Stimulated activated CD4-positive, alpha-beta T cell treated with anti-CD3 and anti-CD28 coated beads, Interleukin-1b, Interleukin-23, amount 100 ng/mL, for 1 hour (primary cell): ENCODE measurements at places on chromosomes 3 and 15.

- no peak for DNase-seq
These were observed 5.3 kb downstream of the FOXP1 start for GRCh38 chr3:71578054-71578751.

GRCh38 chr3:54951405-54951804, 23.5 kb upstream of the LRTM1 start:
- DNase-seq: no peak

DNA sequence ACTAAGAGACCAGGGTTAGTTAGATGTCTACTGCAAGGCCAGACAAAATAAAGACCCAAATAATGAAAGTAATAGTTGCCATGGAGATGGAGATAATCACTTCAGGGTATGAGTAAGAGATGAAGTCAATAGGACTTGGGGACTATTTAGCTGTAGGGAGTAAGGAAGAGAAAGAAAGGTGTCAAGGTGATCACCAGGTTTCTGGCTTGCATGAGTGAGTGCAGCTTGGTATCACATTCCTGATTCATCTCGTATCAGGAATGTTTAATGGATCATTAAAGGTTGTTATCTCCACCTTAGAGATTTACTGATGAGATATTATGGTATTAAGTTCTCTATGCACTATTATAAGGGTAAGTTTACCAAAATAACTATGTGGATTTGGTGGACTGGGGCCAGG, 357.4 kb upstream of the ATP11B start:
- no peak for DNase-seq

DNA sequence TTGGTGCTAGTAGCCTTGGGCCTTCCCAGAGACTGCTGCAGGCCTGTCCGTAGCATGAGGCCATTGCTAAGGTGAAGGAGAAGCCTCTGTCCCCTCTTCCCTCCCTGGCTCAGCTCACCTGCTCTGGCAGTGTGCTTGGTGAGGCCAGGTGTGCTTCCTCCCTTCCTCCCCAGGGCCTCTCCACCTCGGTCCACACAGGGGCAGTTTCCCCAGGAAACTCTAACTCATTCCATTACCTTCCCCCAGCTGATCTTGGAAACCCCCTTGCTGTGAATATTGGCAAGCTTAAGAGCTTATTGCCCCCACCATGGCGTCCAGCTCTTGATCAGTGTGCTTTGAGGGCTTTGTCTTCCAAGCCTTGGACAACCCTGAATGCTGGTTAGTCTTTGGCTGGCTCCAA, 52.7 kb downstream of the ZNF445 start:
- DNase-seq: no peak

DNA sequence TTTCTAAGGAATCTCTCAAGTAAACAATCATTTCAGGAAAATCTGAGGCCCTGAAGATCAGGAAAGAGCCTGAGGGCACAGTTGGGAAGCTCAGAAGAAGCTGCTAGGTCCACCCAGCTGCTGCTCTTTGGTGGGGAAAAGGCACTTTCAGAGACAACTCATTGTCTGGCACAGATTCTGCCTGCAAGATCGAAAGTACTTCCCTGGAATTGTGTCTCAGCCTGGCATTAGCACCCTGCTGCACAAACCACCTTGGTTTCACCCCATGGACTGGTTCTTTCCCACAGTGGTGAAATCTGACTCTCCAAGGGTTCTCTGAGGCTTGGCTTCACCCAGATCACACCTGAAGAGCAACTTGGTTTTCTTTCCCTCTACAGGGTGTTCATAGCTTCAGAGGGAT, 18.7 kb downstream of the THRB start:
- no peak for DNase-seq

- DNase-seq: no peak
These were observed 13.9 kb downstream of the TYRO3 start for GRCh38 chr15:41572866-41573265.

DNA sequence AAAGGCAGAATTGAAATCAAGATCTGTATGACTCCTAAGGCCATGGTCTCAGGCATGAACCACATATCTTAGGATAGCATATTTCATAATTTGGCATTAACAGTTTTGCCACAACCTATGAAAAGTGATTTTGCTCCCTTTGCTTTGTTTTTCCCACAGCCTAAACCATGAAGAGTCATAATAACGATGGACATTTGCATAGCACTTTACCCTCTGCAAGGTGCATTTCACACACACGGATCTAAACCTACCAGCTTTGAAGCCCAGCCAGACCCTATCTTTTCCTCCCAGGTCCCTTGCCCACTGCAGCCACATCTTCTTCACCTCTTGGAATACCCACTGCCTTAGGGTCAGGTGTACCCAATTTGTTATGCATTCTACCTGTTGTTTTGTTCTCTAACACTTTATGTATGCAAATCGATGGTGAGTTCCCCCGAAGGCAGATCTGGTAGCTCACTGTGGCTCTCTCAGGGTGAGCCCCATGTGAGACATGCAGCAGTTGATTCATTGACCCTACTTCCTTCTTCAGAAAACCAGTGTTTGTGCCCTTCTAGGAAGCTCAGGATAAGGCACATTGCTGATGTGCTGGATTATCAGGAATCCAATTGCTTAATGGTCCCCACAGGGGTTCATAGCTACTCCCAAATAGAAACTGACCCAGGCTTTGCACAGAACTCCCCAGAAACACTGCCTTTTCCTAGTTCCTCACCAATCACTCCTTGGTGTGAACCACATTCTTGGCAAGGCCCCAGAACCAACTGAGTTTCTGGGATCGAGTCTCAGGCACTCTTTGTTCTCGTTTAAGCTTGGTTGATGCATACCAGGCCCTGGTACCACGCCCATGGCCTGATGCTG, 8.7 kb downstream of the ARHGAP31 start:
- no peak for DNase-seq

DNA sequence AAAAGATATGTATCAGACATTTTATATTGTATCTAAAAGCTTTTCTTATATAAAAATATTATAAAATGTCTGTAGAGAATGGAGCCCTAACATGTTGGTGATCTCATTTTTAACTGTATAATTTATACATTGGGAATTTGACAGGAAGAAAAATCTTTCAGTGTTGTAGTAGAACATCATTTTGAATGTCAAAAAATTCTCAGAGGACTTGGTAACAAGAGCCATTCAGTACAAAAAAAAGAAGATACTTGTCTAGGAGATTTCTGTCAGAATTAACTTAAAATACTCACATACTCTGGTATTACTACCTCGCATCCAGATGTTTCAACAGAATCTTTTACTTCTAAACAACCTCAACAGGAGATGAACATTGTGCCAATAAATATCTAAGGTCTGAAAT, 1277.9 kb downstream of the ROBO2 start:
- no peak for DNase-seq

DNA sequence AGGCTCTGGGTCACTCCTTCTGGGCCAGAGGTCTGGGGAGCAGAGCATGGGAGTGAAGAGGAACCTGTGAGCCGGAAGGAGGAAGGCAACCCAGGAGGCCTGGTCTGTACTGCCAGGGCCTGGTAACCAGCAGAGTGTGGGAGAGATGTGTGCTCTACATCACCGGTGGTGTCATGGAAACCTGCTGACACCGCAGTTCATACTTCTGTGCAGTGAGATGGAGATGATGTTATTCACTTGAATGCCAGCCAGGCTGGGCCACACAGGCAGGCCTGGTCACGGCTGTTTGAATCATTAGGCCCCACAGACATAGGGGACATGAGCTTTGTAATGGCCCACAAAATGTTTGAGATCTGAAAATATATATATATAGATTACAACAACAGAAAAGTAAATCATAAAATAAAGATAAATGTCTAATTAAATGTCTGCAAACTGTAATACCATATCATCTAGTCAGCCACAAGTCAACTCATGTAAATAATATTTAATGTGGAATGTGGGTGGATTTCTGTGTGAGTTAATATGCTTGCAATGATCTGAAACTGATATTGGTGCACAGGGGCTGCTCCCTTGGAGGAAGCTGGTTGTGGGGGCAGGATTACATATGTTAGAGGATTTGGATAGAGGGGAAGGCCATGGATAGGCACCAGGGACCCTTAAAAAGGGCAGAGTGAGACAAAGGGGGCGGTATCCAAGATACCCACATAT, 108.5 kb upstream of the PFN2 start:
- DNase-seq: no peak

- no peak for DNase-seq
These were observed 146.9 kb upstream of the PTPRG start for GRCh38 chr3:61414456-61414855.

DNA sequence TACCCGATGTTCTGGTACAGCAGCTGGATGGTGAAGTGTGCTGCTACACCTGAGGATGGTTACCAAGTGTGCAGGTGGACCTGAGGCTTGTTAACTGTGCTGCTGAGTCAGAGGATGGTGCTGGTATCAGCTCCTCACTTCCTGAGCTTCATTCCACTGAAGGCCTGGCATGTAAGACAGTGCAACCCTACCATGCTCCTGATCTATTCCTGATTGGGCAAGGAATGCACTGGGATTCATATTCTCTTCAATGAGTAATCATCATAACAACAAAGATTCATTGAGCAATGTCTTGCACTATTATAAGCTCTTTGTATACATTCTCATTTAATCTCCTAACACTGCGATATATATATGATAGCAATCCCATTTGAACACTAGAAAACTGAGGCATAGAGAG, 62.9 kb upstream of the THSD4 start:
- DNase-seq: no peak

DNA sequence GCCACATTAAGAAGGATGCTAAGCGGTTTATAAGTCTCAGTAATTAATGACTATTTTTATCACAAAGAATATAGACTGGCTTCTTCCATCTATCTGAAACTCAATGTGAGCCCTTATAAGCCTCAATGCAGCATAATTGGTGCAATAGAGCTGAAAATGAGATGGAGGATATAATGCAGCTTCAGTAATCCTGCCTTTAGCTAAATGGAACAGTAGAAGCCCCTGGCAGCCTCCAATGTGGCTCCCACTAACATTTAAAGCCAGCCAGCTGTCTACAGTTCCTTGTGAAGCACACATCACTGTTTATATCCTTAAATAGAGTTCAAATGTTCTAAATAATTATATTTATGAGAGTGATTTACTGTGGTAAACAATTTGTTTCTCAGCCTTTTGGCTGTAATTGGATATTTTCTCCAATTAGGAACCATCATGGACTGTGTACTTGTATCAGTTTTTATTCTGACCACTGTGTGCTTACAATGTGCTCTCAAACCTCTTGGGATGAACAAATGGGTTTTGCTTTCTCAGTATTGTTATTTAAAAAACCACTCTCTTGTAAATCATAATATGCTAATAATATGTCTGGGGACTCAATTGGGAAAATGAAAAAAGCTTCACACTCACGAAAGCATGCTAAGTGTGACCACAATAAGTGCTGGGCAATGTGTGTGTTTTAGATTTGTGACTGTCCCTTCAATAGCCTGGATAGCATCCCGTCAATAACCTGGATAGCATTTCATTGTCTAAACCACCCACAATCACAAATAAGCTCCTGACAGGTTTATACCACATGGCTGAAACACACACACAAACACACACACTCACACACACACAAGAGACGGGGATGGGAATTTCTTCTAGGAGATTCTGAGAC, 366.6 kb downstream of the GBE1 start:
- DNase-seq: no peak

- DNase-seq: no peak
These were observed 29.9 kb upstream of the CCDC80 start for GRCh38 chr3:112670824-112671223.

- DNase-seq: no peak
These were observed 167.6 kb downstream of the TLE3 start for GRCh38 chr15:69929905-69930630.

- DNase-seq: no peak
These were observed 310.3 kb downstream of the FGF12 start for GRCh38 chr3:192417017-192417416.

DNA sequence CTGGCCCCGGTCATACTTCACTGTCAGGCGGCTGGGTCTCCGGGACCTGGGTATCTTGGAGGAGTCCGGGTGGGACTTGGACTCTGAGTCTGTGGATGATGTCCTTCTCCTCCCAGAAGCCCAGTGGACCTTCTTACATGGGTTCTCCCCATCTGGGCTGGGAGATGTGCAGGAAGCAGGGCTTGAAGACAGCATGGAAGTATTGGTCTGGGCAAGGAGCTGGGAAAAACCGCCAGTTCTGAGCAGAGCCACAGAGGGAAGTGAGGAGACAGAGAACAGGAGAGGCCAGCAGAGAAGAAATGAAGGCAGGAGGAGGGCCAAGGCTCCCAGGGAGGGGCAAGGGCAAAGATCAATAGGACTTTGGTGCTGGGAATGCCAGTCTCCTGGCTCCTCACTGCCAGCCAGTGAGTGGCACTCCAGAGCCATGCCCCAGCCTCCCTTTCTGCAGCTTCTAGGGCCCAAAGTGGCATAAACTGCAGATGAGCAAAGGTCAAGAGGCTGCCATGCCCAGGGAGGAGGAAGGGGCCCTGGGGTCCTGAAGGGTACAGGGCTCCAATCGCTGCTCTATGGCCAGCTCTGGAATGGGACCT, at the start of gene PPP1R14D:
PPP1R14D (minus strand) TSS at position 262 of the 590 bp plus-strand sequence; CDS start at position 195, 67 bp downstream.
- no peak for DNase-seq

- no peak for DNase-seq
These were observed 214.6 kb upstream of the MDFIC2 start for GRCh38 chr3:70527026-70527425.

DNA sequence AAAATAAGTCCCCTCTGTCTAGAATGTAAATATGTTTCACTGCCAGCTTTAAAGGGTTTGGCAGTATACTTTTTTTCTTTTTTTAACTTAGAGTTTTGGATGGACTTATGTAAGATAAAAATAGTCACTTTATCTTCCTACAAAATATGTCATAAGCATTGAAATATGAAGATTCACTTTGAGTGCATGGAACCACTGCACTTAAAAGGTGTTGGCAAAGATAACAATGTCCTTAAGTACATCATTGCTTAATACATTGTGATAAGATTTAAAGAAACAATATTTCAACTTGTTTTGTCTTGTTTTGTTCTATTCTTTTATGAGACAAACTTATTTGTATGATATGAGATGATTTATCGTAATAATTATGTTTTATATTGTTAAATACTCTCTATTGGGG, 66.3 kb upstream of the NAALADL2 start:
- no peak for DNase-seq

DNA sequence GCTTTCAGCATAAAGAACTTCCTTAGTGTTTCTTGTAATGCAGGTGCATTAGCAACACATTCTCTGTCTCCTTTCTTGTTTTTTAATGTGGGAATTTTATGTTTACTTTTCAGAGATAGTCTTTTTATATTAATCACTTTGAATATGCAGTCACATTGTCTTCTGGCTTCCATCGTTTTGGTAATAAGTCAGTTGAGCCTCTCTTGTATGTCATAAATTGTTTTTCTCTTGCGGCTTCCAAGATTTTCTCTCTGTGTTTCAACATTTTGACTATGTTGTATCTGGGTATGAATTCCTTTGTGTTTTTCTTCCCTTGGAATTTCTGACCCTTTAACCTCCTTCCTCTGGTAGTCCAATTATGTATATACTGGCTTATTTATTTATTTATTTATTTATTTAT, 25.3 kb downstream of the GABRG3 start:
- no peak for DNase-seq
